ENCODE measurements at places on chromosomes 16 and 17.

DNA sequence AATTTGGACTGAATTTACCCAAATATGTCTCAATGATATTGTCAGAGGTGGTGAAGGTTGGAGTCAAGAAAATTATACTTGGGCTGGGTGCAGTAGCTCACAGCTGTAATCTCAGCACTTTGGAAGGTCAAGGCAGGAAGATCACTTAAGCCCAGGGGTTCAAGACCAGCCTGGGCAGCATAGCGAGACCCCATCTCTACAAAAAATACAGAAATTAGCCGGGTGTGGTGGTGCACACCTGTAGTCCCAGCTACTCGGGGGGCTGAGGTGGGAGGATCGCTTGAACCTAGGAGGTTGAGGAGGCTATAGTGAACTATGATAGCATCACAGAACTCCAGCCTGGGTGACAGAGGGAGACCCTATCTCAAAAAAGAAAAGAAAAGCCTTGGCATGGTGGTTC, 40.9 kb downstream of the LAT start:
- no peak for DNase-seq

GRCh38 chr16:84726079-84726668, 26.4 kb downstream of the USP10 start:
- DNase-seq: no peak

GRCh38 chr16:70472786-70473433, 18.5 kb downstream of the FCSK start:
- DNase-seq: no peak

DNA sequence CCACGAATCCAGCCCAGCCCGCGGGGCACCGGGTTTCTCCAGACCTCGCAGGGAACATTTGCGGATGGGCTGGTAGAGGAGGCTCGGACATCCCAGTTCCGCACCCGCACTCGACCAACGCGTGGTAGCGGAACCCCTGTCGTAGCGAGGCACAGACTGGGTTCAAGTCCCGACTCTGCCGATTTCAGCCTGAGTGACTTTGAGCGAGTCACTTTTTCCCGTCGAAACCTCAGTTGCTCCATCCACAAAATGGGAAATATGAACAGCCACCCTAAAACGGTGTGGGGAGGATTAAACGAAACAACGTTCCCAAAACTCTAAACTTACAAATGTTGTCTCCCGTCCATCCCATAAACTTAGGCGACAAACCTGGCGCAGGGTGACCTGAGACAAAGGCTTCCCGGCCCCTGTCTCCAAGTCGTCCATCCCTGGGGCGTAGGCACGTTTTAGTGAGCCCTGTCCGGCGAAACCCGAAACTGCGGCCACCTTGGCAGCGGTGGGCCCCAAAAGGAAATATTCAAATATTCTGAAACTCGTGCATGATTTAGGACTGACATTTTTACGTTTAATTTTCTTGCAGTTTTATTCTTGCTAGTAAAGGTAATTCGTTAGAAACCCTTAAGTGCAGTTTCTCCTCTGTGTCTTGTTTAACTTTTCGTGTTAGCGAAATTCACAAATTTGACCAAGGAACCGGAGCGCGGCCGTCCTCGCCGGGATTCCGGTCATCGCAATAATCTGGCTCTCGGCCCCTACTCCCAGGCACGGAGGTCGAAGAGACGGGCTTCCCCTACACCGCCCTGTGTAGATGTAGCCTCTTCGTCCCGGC, 1.9 kb upstream of the MLLT6 start:
- DNase-seq: no peak

GRCh38 chr17:5619088-5619740, 34.9 kb upstream of the NLRP1 start:
- no peak for DNase-seq

GRCh38 chr17:60231691-60232090, 81.9 kb downstream of the CA4 start:
- no peak for DNase-seq

- DNase-seq: no peak
Observed at GRCh38 chr17:77706938-77707337, 251.6 kb upstream of the TNRC6C start.

- no peak for DNase-seq
Observed at GRCh38 chr17:63550817-63551639, 751 bp downstream of the DCAF7 start.

DNA sequence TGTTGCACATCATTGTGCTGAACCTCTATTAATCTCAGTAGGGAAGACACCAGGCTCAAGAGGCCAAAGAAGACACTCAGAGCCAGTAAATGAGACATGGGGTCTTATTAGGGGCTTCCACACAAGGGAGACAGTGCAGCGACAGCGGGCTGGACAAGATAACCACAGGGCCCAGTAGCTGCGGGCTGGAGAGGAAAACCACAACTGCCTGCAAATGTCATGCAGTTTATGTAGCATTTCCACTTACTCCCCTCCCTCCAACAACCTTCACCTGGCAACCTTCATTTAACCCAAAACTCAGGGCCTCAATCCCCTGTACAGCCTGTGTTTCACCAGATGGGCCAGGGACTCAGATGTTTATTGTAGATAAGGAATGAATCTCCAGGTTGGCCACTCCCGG, 185.6 kb downstream of the UTP18 start:
- DNase-seq: no peak

- DNase-seq: no peak
Observed at GRCh38 chr16:10577305-10578202, 2.8 kb downstream of the EMP2 start.

GRCh38 chr17:46995841-46996571, 17.0 kb upstream of the RPRML start:
- DNase-seq: no peak

DNA sequence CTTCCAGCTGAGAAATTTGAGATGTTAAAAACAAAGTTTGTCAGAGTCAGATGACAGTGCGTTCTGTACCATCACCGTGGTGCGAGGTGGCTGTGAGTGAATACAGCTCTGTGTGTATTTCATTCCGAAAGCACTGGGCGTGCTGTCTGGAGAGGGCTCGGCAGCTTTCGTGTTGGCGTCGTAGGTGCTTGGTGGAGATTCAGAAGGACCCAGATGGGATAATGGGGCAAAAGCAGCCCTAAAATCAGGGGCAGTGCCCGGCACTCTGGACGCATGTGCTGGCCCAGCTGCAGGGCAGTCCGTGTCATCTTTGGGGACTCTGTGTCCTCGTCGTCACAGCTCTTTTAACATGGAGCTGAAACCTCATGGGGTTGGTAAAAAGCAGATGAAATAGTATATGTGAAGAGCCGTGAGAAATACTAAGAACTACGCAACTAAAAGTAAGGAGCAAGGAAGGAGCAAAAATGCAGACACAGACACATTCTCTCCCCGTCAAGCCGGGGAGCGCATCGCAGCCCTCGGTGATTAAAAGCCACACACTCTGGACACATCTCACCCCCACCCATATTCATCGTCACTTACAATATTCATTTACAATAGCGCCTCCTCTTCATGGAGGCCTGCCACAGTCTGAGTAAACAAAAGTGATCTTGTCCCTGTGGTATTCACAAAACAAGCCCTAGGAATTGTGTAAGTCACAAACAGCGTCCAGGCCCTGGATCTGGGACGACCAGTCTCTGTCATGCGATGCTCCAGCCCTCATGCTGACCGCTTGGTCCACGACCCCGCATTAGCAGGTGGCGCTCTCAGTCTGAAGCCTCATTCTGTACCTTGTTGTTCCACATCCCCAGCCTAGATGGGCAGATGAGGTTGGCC, 206.7 kb downstream of the RPTOR start:
- no peak for DNase-seq

GRCh38 chr17:82839617-82840292, at the start of gene ZNF750:
TSS of gene ZNF750 (minus strand) at chr17:82840022. CDS start at chr17:82832454, 7,568 bp downstream.
- DNase-seq: no peak

DNA sequence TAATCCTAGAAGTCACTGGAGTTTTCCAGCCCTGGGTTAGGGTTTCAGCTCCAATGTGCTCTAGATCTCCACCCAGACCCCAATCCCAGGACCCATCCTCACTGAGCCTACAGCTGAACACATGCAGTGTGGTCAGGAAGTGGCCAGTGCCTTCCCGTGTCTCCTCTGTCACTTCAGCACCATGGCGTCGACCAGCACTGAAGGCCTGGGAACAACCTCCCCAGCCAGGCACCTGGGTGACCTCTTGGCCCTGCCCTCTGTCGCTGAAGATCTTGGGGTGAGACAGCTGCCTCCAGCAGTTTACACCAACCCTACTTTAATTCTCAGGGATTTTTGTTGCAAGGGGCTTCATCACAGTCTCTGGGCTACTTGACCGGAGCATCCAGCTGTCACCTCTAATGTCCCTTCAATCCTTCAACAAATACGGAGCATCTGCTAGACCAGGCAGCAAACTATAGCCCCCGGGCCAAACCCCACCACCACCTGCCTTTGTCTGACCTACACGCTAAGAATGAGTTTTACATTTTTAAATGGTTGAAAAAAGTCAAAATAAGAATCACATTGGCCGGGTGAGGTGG, 18.0 kb upstream of the GSG1L start:
- no peak for DNase-seq

GRCh38 chr17:74244548-74244947, 29.5 kb upstream of the DNAI2 start:
- no peak for DNase-seq

DNA sequence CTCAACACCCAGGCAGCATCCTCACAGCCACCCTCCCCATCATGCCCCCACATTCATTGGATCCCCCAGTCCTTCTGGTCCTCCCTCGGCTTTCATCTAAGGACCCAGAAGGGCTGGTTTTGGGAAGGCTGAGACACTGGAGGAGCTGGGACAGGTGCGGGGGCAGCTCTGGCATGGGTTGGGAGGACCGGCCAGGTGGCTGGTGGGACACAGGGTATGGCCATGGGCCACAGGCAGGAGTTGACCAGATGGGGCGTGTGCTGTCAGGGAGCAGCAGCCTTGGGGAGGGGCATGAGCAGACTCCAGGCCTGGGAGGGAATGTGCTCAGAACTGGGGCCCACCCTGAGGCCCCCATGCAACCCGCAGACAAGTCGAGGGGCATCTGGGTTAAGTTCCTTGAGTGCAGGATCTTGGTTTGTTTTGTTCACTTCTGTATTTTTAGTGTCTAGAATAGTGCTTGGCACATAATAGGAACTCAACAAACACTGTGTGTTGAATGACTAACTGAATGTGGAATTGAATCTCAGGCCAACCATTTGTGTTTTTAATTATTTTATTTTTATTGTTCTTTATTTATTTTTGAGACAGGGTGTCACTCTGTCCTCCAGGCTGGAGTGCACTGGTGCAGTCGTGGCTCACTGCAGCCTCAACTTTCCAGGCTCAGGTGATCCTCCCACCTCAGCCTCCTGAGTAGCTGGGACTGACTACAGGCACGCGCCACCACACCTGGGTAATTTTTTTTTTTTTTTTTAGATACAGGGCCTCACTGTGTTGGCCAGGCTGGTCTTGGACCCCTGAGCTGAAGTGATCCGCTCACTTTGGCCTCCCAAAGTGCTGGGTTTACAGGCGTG, 5.6 kb downstream of the P2RX1 start:
- no peak for DNase-seq
